ENCODE measurements at places on chromosomes 7 and 10.

GRCh38 chr7:762885-763284 is 35.8 kb upstream of the PRKAR1B start:
- DNase-seq: no peak

GRCh38 chr7:31372231-31372959 is 31.9 kb upstream of the NEUROD6 start:
- no peak for DNase-seq

- DNase-seq: no peak
These were observed 83.3 kb downstream of the ELMO1 start for GRCh38 chr7:37365405-37365804.

DNA sequence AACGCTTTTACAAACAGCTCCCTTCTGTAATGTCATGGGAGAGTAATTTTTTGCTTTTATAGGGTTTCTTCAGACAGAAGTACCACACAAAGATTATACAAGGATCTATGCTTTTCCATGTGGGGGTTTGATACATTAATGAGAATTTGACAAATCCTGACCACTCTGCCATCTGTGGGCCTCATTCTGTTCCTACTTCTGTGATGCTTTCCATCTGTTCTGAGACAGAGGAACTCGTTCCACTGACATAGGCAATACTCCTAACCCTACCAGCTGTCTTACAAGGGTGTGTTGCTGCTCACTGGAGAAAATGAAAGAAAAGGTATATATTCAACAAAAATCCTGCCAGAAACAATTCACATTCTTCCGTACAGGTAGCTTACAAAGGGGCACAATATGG is 59.4 kb upstream of the NAMPT start:
- DNase-seq: no peak
